Esophagus squamous epithelium (tissue), 5 donors: ENCODE measurements at places on chromosomes 13 and 19.

- no peak for DNase-seq
Measured at GRCh38 chr13:29529754-29530153, 65.7 kb downstream of the SLC7A1 start.

- DNase-seq = no peak
Measured at GRCh38 chr13:80802946-80803345, 462.0 kb upstream of the SPRY2 start.

DNA sequence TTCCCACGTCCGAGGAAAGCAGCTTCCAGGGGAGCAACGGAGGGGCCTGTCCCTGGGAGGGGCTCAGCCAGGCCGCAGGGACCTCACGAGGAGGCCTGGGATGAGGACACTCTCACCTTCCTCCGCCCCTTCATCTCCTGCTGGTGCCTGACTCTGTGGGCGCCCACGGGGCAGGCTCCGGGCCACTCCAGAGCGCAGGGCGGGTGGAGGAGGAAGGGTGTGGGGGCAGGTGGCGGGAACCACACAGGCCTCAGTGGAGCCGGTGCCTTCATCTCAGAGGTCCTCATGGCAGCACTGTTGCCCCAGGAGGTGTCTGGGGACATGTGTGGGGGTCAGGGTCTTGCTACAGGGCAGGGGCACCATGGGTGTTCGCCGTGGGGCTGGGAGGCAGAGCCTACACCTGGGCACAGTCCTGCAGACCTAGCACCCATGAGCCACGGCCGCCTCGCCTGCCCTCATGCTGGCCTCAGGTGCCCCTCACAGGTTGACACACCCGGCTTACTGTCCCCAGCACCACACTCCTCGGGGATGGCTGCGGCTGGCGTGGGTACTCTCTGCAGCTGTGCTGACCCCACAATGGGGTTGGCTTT, 10.1 kb upstream of the TMEM255B start:
- no peak for DNase-seq

GRCh38 chr19:4359627-4360000, 16.3 kb downstream of the MPND start:
- DNase-seq = no peak

GRCh38 chr13:107119989-107120881, 552.3 kb upstream of the ARGLU1 start:
- no peak for DNase-seq

DNA sequence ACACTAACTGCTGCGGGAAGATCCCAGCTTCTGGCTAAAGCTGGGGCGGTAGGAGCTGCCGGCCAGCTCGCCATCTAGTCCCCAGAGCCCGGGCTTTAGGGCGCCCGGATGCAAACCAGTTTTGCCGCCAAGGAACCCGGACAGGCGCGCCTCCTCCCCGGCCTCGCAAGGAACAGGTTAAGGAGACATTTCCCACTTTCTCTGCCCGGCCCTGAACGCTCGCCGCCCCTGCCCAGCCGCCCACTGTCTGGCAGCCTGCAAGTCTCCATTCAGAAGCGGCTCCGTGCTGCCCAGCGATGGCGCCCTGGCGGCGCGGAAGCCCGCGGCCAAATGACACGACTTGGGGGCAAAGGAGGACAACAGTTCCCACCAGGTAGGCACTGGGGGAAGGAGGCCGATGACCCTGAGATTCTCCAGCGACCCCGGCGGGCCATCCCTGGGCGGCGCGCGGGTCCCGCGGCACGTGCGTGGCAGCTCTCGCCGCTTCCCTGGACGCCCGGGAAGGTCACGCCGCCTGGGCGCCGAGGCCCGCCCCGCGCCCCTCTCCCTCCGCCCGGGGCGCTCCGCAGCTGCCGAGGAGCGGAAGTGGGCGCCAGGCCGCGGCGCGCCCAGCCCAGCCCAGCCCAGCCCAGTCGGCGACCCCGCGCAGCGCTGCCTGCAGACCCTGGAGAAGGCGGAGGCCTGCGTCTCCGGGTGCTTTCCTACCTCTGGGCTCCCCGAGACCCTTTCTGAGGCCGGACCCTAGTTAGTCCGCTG, 42.2 kb upstream of the HNRNPA1L2 start:
- DNase-seq = no peak

DNA sequence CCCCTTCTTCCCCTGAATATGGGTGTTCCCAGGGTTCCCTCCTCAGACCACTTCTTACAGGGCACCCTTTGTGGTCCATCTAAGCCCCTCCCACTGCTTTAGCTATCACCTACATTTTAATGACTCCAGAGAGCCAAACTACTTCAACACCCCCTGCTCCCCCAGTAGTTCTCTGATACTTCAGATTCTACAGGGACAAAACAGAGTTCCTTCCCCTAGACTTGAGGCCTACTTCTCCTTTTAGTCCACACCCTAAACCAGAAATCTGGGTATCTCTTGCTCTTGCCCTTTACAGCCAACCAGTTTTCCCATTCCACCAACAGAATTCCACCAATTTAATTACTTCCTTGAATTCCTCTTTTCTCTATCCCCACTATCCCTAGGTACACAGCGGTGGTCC, 107.2 kb downstream of the KCNRG start:
- no peak for DNase-seq

- no peak for DNase-seq
Measured at GRCh38 chr13:99830931-99831330, 140.6 kb downstream of the ZIC5 start.

DNA sequence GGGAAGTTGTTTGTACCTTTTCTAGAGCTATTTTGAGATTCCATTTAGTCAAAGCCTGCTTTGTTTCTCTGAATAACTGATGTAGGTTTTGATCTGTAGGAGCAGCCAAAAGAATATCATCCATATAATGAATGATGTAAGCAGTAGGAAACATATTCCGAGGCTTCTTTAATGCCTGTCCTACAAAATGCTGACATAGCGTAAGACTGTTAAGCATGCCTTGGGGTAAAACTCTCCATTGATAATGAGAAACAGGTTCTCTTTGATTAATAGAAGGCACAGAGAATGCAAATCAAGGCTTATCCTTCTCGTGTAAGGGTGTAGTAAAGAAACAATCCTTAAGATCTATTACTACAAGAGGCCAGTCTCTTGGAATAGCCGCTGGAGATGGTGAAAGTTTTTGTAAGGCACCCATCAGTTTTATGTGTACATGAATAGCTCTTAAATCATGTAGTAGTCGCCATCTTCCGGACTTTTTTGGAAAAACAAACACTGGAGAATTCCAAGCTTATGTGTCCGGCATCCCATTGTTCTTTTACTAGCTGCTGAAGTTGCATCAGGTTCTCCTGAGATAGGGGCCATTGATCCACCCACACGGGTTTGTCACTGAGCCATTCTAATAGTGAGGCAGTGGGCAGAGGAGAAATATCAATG, 13.5 kb downstream of the FPR3 start:
- DNase-seq = no peak

- peak; percentile 9 for DNase-seq
Measured at GRCh38 chr13:20924758-20925394, 22.3 kb upstream of the XPO4 start.

- DNase-seq = no peak
Measured at GRCh38 chr19:45117671-45118070, 24.7 kb downstream of the PPP1R37 start.

DNA sequence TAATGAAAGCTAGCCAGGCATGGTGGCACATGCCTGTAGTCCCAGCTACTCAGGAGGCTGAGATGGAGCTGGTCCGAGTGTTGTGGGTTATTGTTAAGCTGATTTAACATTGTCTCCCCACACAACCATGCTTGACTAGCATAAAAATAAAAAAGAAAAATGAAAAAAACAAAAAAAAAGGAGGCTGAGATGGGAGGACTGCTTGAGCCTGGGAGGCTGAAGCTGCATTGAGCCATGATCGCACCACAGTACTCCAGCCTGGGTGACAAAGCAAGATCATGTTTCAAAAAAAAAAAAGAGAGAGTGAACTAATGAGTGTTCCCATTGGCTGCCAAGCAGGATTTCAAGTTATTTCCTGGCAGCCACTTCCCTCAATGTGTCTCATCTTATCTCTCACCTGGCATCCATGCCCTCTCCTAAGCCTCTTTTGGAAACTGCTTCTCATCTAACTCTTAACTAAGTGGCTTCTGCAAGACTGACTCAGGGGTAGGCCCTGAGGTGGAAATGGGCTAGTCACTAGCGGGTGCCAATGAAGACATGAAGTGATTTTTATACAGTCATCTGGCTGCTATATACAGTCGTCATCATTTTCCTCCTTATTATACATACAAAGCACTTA, 4.9 kb downstream of the THAP8 start:
- DNase-seq = no peak

DNA sequence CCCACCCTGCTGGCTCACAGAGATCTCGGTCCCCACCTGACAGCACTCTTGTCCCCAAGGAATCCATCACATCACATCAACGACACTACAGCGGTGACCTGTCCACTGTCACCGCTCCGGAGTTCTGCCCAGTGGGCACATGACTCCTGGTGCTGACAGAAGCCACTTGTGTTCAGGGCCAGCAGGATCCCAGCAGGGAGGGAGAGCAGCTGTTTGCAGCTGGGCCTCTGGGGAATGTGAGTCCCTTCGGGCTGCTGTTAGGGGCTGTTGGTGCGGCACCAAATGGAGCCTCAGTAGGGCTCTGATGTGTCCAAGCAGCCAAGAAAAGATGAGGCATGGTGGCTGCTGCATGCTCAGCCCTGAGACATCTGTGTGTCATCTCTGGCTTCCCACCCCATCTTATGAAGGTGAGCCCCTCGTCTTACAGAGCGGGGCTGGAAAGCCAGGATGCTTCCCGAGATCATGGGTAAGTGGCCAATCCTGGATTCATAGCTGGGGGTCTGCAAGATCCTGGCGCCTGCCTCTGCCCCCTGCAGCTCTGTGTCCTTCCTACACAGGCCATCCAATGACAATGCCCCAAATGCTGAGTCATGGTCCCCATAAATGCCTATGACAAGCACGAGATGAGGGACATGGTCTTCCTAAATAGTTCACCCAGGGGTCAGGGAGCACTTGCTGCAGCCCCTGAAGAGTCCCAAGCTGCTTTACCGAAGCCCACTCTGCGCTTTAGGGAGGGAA, 56.0 kb downstream of the F2RL3 start:
- DNase-seq = no peak

- DNase-seq = no peak
Measured at GRCh38 chr13:94192431-94192975, 287.0 kb downstream of the DCT start.

GRCh38 chr13:79483086-79483706, 2.2 kb downstream of the NDFIP2 start:
- no peak for DNase-seq

DNA sequence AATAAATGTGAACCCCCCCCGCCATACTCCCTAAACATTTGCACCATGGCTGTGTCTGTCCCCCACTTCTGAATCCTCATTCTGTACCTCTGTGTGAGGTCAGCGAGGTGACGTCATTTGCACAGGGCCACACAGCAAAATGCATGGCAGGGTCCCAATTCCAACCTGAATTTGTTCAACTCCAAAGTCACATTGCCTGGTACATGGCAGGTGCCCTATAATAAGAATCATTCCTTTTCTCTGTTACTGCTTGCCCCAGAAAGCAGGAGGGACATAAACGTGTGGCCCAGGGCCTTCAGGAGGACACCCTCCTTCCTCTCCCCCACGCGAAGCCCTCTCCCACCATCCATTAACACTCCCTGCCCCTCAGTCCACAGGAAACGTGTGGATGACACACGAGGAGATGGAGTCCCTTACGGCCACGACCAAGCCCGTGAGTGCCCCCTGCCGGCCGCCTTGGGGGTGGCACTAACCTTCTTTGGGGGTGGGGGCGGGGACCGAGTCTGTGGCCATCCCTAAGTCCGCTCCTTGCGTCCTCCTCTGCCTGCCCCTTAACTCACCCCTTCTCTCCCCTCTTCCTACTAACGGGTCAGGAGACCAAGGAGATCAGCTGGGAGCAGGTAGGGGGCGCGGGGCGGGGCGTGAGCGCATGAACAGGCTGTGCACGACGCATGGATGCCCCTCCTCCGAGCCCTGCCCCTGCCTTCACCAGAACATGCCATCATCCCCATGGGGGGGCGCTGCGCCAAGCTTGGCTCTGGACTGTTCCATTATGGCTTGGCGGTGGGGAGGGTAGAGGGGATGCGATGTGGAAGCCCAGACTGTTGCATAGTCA, 9.4 kb downstream of the HRC start:
- DNase-seq = no peak

DNA sequence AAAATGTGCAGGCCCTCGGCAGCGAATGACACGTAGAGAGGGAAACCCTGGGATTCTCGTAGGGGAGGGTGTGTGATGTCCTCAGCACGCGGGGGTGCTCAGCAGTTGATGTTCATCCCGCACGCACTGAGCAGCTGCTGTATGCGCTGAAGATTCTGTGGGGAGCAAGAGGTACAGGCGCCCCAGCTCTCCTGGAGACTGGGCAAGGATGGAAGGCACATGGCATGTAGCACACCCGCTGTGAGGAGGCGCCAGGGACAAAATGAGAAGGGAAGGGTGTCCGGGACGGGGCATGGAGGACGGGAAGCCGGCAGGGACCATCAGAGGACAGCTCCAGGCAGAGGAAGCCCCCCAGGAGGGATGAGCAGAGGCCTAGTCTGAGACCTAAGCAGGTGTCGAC, 15.4 kb downstream of the ATP11A start:
- no peak for DNase-seq

DNA sequence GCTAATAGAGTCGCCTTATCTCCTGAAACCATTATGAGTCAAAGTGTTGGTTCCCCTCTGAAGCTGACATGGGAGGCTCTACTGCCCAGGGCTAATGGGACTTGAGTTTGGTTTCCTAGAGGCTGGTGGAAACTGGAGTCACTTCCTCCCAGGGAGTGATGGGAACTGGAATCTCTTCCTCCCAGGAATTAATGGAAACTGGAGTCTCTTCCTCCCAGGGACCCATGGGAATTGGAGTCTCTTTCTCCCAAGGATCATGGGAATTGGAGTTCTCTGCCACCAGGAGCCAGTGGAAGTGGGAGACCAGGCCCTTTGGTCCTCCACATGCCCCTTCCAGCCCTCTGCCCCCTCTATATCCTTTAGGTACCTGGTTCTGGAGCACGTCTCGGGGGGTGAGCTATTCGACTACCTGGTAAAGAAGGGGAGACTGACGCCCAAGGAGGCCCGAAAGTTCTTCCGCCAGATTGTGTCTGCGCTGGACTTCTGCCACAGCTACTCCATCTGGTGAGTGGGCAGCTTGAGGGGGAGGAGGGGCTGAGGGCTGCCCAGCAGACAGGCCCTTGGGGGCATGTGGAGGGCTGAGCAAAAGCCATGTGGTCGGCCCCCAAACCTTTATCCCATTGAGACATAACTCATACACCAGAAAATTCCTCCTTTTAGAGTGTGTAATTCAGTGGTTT, 5.5 kb downstream of the BRSK1 start:
- DNase-seq = no peak

- no peak for DNase-seq
Measured at GRCh38 chr13:60155978-60156377, 7.8 kb downstream of the DIAPH3 start.
